Type B pancreatic cell (in vitro differentiated cells): ENCODE measurements at places on chromosomes 7 and 10.

- no peak for DNase-seq
These were observed 5.8 kb downstream of the MRC1 start for GRCh38 chr10:17814973-17815372.

DNA sequence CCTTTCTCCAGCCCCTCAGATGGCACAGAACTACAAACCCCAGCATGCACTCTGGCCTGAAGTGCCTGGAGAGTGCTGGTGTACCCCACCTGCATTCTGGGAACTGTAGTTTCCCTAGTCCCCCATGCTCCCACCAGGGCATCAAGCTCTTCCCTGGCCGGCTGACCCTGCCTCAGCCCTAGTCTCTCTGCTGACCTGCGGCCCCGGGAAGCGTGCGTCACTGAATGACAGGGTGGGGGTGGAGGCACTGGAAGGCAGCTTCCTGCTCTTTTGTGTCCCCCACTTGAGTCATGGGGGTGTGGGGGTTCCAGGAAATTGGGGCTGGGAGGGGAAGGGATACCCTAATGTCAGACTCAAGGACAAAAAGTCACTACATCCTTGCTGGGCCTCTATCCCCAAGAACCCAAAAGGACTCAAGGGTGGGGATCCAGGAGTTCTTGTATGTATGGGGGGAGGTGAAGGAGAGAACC lies 2.1 kb downstream of the NOS3 start:
- no peak for DNase-seq

- DNase-seq: no peak
These were observed 40.4 kb downstream of the ICA1 start for GRCh38 chr7:8221567-8221966.

GRCh38 chr7:156608173-156608478 lies 32.4 kb upstream of the RNF32 start:
- no peak for DNase-seq

DNA sequence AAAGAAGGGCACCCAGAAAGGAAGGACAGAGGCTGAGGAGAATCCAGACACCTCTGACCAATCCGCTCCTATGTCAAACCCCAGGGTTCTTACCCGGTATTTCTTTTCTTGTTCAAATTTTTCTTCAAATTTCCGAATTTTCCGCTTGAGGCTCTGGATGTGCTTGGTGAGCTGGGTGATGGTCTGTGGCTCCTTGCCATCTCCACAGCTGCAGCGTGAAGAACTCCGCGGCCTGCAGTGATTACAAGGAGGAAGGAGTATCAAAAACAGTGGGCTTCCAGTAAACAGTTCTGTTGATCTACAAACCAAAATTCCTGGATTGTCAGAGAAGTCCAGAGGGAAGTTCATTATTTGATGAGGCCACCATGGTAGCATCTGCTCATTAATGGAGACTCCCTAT lies 92.0 kb downstream of the PHYHIPL start:
- DNase-seq: no peak

DNA sequence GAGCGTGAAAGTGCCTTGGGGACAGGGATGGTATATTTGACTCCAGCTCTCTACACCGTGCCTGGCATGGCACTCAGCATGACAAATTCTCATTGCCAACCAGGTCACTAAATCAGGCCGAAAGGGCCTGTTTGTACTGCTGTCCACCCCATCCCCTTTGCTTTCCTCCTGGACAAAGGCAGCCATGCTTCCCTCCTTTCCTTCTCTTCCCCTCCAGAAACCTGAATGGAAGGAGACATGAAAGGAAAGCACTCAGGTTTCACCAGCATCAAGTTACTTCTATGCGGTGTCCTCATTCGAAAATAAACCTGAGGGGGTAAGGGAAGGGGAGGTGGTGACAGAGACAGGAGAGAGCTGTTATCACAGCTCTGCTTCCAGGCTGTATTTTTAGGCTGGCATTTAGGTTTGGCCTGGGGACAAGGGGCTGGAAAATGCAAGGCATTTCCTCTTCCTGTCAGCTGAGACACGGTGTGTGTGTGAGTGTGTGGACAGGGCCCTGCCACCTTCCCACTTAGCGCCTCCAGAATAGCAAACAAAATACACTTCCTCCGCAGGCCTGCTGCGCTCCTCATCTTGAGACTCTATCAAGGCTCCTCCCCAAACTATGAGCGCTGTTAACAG lies 79.9 kb upstream of the COL13A1 start:
- no peak for DNase-seq

- no peak for DNase-seq
These were observed 143.8 kb downstream of the TES start for GRCh38 chr7:116354171-116354545.

- DNase-seq: no peak
These were observed 483.7 kb upstream of the LRRN3 start for GRCh38 chr7:110607050-110607857.

DNA sequence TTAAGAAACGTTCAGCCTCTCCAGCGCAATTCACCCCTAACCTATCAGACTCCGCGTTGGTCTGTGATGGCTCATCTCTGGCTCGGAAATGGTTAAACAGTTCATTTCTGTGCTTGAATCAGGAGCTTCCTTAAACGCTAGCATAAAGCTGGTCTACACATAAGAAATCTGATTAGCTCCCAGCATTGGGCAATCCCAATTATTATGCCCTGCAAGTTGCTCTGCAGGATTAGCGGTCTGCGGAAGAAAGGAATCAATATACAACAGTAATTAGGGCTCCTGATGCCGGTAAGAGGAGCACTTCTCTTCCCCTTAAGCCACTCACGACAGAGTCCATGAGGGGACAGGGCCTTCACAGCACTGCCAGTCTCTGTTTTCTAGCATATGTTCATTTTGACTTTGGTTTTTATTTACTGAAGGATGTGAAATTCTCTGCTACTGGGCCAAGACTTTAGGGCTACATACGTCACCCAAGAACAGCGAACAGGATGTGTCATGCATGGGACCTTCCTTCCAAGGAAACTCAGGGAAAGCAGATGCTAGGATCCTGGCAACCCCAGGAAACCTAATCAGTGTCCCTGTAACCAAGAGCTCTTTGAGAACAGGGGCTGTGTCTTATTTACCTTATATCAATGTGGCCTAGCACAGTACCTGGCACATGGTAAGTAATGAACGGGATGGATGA lies 324.4 kb downstream of the KCNMA1 start:
- DNase-seq: no peak

- DNase-seq: no peak
These were observed 59.1 kb upstream of the ZNF32 start for GRCh38 chr10:43707770-43708169.

DNA sequence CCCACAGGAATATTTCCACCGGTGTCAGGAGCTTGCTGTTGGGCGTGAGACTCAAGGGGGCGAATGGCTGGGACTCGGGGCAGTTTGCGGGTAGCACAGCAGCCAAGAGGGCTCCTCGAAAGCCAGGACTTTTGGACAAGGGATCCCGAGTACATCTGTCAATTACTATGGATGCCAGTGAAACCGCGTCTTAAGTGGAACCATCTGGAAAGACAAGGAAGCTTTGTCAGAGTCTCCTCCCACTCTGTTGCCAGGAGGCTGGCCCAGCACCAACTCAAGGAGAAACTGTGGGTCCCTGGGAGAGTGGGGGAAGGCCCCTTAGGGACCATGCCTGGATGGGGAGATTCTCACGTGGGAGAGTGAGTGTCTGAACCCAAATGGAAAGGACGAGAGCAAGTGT lies 57.1 kb downstream of the C10orf143 start:
- no peak for DNase-seq

GRCh38 chr7:69682518-69682917 lies 84.2 kb downstream of the AUTS2 start:
- DNase-seq: no peak

GRCh38 chr10:7337431-7338171 lies 73.2 kb downstream of the SFMBT2 start:
- DNase-seq: no peak

GRCh38 chr7:70587739-70588138 lies 544.2 kb upstream of the GALNT17 start:
- DNase-seq: no peak

DNA sequence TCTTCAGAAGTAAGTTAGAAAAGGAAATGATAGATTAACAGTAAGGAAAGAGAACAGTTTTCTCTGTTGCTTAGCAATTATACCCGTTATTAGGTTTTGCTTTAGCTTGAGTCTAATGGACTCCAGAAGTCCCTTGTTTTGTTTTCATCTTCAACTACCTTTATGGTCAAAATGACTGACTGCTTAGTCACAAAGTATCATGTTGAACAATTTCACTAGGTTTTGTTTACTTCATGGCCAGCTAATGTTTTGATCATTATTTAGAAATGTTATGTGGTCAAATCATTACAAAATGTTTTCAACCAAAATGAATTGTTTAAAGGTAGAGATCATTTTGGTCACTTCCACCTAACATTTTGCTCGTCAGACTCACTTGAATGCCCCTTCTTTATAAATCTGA lies 1.9 kb downstream of the UBN2 start:
- DNase-seq: no peak

DNA sequence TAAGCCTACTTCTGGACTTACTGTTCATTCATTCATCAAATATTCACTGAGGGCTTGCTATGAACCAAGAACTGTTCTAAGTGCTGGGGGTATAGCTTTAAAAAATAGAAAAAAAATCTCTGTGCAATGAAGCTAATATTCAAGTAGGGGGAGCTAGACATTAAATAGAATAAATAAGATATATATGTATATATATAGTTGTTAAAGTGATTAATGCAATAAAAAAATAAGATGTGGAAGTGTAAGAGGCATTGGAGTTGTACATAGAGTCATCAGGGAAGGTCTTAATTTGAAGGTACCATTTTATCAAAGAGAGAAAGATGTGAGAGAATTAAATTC lies 181.2 kb upstream of the AGR3 start:
- DNase-seq: no peak

DNA sequence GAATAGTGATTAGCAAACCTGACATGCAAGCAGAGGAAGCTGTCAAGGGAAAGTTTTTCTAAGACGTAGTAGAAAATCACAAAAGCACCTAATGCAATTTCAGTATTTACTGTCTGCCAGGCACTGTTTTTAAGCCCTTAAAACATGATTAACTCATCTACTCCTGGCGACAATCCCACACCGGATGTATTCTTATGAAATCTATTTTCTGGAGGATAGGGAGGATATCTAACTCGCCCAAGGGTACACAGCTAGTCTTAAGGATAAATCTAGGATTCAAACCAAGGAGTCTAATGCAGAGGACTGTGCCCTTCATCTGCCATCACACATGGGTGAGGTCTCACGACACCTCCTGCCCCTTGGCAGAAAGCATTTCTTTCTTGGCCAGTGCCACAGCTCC lies 47.8 kb upstream of the FIGNL1 start:
- no peak for DNase-seq

DNA sequence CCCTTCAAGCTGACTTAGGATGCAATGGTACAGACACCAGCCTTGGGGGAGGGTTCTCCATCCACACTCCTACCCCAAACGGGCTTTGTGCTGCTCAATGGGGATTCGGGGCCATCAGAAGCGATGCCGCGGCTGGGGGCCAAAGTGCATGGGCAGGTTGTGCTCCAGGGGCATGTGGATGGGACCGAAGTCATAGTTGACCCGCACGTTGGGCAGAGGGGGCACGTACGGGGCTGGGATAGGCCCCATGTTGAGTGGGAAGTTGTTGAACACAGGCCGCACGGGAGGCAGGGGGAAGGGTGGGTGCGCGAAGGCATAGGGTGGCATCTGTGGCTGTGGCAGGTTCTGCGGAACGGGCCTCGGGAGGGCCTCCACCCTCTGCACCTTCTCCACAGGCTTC lies 158.7 kb downstream of the RNF216 start:
- DNase-seq: no peak

- DNase-seq: no peak
These were observed 217.9 kb downstream of the OTUD1 start for GRCh38 chr10:23656735-23657134.

- DNase-seq: no peak
These were observed 28.1 kb downstream of the EPHB4 start for GRCh38 chr7:100799037-100799896.

GRCh38 chr10:6530211-6530840 lies 49.8 kb downstream of the PRKCQ start:
- DNase-seq: no peak

DNA sequence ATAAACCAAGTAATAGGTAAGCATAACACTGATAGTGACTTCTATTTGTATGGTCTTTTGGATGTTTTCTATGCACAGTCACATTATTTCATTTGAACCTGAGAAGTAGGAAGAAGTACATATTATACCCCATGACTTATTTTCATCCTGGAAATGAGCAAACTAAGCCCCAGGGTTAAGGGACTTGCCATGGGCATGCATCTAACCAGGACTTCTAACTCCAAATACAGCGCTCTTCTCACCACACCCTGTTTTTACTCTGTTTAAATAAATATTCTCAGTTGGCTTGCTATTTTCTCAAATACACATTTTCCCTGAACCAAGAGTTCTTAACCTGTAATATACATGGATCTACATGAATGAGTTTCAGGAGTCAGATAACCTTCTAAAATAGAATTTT lies 16.3 kb downstream of the GNG11 start:
- no peak for DNase-seq

DNA sequence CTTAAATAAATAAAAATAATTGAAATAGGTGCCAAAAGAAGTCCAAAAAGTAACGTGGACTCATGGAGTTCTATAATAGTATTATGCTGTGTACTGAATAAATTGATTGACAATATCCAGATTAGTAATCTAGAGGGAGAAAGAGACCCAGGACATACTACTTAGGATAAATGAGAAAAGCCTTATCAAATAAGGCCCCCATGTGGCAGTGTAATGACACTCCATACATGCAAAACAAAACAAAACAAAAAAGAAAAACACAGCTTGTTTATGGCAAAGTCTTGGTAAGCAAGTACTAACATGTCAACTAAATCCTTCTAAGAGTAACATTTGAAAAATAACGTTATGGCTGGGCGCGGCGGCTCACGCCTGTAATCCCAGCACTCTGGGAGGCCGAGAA lies 3.6 kb upstream of the RUNDC3B start:
- DNase-seq: no peak

GRCh38 chr7:29459589-29459988 lies 104.0 kb upstream of the PRR15 start:
- no peak for DNase-seq

GRCh38 chr7:133962646-133963045 lies 164.5 kb upstream of the LRGUK start:
- DNase-seq: no peak

DNA sequence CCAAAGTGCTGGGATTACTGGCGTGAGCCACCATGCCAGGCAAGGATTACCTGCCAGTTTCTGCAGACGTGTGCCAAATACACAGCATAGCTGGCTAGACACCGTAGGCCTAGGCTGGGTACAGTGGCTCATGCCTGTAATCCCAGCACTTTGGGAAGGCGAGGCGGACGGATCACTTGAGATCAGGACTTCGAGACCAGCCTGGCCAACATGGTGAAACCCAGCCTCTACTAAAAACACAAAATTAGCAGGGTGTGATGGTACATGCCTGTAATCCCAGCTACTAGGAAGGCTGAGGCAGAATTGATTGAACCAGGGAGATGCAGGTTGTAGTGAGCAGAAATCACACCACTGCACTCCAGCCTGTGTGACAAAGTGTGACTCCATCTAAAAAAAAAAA lies 868 bp downstream of the RFC2 start:
- DNase-seq: no peak

DNA sequence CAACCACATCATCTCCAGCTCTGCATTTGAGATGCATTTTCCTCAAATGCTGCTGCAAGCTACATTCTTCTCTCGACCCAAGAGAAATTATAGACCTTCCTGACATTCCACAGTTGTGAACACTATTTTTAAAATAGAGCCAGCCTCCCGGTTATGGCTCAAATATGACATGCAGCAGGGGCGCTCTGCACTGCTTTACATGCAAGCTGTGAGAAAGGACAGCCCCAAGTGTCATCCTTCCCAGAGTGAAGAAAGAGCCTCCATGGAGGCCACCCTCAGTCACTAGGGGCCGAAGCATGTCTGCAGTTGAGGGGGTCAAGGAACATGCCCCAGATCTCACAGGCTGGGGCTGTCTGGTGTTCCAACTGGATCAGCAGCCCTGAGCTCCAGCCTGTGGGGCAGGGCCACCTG lies 63.9 kb upstream of the CHST15 start:
- no peak for DNase-seq
